Astrocyte of the cerebellum (primary cell): ENCODE measurements at places on chromosomes 6 and 20.

DNA sequence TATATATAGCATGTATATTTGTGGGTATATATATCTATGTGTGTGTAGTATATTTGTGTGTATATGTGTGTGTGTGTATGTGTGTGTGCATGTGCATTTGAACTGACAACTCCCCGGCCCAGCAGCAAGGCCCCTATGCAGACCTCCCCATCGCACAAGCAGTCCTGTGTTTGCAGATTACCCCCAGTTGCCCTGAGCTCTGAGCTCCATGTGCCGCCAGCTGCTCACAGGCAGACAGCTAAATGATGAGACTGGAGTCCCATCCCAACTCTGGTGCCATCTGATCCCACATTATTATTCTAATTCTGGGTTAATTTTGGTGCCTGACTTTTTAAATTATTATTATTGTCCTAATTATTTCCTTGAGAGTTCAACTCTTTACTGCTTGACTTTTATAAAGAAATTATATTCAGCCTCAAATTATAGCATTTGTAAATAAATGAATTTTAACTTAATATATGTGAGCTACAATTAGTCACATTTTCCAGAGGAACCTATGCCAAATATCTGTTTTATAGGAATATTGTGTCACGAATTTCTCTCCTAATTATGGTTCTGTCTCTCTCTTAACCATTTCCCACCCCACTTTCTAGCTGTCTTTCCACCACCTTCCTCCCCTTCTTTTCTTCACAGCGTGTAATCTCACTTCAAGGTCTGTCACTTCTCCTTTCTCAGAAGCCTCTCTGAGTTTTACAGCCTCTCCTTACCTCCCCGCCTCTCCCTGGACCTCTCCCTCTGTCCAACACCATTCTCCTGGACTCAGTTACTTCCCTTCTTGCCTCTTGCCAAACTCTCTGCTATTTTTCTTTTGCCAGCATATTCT lies 90.6 kb upstream of the SYNDIG1 start:
- DNase-seq, result no peak

DNA sequence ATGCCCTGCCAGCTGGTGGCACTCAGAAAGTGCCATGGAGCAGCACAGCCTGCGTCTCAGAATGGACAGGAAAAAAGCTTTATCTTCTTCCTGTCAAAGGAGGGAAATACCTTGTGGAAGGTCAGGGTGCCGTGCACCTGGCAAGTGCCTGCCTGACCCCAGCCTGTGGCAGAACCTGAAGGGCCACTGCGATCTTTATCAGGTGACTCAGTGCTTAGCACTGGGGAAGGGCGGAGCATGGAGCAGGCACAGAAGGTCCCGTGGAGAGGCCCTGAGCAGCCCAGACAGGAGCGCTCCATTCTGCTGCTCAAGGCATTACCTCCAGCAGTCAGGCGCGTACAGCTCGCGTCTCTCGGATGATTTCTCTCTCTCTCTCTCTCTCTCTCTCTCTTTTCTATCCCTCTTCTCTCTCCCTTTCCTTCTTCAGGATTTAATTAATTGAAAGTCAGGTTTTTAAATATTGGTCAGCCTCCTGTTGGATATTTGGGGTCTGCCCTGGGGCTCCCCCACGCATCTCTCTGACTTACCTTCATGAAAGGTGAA lies 31.7 kb downstream of the FOXC1 start:
- no peak for DNase-seq

GRCh38 chr6:155936551-155936950 lies 480.9 kb upstream of the NOX3 start:
- DNase-seq, result no peak

- no peak for DNase-seq
Measured at GRCh38 chr20:59811681-59812171, 121.7 kb downstream of the SYCP2 start.

GRCh38 chr6:42891199-42891722 lies 11.8 kb downstream of the RPL7L1 start:
- no peak for DNase-seq

- no peak for DNase-seq
Measured at GRCh38 chr6:20605061-20605460, 70.8 kb downstream of the CDKAL1 start.

DNA sequence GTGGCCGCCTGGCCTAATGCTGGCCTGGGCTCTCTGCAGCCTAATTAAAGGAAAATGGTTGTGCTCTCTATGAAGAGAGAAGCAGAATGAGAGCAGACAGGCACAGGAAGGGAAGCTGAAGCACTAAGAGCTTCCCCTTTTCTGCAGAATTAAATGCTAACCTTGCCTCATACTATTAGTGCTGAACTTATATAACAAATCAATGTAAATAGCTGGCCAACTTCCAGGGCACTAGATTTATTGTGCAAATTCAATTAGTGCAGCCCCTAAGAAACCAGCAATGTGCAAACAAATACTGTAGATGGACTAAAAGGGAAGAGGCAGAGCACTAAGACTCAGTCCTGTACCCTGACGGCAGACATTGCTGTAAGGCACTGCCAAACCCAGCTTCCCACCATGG lies 36.1 kb upstream of the INSM1 start:
- DNase-seq, result no peak

DNA sequence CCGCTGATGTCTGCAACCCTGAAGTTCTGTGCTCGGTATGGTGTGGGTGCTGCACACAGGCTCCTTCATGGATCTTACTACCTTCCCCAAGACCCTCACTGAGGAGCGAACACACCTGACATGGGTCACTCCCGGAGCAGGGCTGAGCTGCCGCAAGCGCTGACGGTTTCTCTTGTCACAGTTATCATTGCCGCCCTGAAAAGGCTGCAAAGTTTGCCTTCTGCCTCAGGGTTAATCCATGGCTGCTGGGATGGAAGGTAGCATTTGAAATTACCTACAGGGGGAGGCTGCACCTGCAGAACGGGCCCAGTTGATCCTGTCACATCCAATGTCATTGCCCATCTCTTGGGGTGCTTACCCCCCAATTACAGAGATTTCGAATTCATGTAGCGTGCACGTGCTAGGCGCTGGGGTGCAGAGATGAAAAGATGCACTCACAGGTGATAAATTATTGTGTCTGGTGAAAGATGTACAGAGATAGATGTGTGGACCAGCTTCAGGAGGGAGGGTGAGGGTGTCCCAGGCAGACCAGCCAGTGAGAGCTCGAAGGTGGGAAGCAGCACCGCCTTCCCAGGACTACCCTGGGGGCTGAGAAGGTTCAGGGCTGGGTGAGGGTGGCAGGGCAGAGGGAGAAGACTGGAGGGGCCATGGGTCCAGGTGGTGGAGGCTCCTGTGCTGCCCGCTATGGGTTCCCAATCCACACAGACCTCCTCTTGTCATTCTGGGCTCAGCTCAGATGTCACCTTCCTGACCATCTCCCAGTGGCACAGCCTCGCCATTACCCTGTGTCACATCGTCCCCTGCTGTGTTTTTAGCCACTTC lies 120.1 kb downstream of the SYCP2 start:
- no peak for DNase-seq

DNA sequence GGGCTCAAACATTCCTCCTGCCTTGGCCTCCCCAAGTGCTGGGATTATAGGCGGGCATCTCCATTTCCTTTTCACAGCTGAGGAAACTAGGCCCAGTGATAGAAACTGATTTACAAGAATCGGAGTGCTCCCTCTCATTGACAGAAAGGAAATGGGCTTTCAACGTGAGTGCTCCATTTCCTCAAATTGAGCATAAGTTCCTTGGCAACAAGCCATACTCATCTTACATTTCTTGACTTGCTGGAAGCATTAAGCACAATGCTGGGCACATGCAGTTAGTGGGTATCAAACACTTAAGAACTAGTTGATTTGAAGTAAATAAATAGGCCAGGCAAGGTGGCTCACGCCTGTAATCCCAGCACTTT lies 54.7 kb downstream of the FGD2 start:
- no peak for DNase-seq

DNA sequence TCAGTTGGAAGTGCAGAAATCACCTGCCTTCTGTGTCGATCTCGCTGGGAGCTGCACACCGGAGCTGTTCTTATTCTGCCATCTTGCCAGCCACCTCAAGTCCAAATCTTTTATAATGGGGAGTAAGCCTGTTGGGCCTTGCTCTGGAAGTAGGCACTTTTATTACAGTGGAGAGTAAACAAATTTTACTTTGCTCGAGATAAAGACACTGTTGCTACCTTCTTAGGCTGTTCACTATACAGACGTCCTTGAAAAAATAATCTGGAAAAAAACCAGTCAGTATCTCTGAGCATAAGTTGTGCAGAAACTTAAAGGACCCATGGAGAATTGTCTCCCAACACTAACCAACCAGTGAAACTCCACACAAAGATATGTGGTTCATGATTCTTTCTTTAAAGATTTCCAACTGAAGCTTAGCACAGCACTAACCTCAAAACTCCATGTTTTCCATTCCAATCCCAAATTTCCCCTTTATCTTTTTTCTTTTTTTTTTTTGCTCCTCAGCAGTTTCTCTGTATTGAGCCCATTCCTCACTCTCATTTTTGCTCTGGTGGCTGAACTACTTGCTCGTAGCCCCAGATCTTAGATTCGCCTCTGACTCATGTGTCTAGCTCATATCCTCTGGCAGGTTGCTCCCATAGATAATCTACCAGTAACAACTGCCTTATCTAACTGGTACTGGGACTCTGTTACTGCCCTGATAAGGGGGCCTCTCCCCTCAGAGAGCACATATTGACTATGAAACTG lies 34.3 kb upstream of the COL9A1 start:
- DNase-seq, result no peak

DNA sequence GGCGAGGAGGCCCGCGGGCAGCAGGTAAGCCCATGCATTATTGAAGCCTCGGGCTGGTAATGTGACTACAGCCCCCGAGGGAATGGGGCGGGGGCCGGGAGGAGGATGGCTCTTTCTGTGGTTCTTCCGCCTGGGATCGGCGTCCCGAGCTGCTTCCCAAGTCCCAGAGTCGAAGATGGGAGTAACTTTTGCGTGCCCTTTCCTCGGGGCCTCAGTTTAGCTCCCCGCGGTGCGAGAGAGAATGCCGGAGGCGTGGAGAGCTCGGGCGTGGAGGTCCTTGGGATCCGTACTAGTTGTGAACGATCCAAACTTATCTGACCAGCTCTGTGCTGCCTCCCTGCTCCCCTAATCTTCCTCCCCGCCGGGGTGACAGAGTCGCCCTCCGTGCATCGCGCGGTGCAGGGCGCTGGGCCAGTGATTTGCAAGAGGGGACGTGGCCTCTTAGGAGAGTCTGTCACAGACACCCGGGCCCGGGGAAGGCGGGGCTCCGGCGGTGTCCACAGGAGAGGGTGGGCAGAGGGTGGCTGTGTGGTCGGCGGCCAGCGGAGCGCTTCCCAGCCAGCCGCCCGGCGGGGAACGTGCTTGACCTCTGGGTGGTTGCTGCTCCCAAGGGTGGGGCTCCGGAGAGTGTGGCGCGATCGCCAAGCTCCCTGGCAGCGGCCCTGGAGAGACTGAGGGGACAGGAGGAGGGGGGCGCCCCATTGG lies 815 bp downstream of the UTRN start:
- DNase-seq, result no peak

- DNase-seq, result peak; percentile 18
Measured at GRCh38 chr6:36216559-36216958, 20.0 kb downstream of the BRPF3 start.

GRCh38 chr20:47032933-47033578 lies 138.4 kb downstream of the EYA2 start:
- no peak for DNase-seq

DNA sequence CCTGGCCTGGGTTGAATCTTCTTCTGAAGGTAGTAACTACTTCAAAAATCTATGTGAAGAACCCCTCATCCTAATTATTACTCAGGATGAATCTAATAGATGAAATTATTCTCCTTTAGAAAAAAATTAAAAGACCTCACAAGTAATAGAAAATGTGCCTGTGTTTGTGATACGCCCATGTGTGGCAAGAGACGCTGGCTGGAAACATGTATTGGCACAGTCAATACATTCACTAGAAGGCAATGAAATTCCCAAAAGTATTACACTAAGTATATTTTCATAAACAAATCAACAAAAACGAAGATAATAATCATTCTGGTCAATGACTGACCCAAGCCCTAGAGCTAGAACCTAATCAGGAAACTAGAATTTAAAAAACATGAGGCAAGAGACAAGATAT lies 64.0 kb downstream of the B4GALT5 start:
- no peak for DNase-seq

DNA sequence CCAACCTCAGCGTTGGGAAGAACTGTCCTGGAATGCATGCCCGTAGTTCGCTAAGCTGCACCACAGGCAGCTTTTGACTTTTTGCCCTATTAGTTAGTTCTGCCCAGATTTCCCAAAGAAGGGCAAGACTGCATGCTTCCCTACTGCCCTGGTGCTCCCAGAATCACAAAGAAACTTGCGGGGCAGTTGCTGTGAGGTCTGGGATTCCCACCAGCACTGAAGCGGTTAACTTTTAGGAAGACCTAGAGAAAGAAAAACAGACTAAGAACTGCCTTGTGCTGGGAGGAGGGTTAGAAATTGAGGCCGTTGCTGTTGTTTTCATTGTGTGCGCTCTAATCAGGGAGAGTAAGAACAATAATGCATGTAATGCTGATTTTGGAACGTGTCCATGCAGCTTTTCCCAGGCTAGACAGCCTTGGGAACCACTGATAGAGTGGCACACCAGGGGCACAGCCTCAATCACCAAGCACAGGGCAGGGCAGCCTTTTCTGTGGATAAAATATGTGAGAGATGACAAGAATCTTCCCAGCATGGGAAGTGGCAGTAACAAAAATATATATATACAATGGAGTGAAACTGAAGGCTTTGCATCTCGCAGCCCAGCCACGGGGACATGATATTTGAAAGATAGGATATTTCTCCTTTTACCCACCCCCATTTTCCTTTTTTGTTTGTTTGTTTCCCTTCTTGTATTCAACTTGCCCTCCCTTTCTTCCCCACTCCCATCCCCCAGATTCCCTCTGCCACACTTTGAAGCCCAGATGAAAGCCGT lies 137.7 kb upstream of the HEY2 start:
- peak; percentile 31 for DNase-seq

DNA sequence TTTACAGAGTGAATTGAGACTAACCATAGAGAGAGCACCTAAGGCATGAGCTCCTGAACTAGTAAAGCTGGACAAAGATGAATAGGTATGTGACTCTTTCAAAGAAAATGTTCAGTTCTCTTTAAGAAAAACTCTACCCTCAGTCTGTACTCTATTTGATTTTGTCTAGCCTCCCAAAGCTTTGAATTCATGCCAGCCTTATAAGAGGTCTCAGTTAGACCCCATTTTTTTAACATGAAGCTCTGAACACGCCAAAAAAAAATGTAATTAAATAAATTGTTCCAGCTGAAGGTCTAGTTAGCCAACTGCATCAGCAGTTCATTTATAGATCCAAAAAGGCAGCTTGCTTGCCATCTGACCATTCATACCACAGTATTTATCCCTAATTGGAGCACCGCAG lies 71.6 kb downstream of the COL9A1 start:
- DNase-seq, result no peak
